ENCODE measurements at places on chromosomes 1 and 21. TPM values are rescaled to one million over a fixed set of nuclear protein-coding genes. Genes with fewer than 3 reads are reported as not detected.

LAMC2 gene
- polyA plus RNA-seq: 2.8 TPM

LDLRAP1 gene
- polyA plus RNA-seq: 11.4 TPM

C1orf50 gene
- 13.5 TPM for polyA plus RNA-seq

RHD gene
- 0.91 TPM for polyA plus RNA-seq

CYP4X1 gene
- 3.7 TPM for polyA plus RNA-seq

- no peak for DNase-seq
These were observed 72.3 kb upstream of the CAPZB start for GRCh38 chr1:19557609-19558051.

DNA sequence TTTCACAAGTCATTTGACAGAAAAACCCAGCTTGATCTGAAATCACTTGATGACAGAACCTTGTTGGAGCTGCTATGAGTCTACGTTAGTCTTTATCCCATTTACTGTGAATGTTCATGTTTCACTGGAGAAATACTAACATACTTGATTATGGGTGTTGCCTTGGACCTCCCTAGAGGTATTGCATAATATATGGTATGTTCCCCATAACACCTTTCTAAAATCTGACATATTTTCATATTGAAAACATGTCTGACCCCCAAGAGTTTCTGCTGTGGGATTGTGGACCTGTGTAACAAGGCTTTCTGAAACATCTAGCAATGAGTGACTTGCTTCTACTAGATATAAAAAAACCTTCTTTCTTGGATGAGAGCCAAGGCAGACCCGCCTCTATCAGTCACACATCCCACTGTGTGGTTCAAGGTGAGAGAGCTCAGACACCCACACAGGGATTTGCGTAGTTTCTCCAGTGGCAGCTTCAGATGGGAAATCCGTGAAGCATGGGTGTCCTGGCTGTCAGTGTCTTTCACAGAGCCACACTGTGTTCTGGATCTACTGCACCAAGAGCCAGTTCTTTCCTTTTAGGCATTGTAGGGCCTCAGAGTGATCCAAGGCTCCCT lies 4.6 kb downstream of the NENF start:
- no peak for DNase-seq

GRCh38 chr1:42753070-42753469 lies 13.0 kb upstream of the CLDN19 start:
- DNase-seq: no peak

Measured in muscle of arm (tissue), 14 donors.